ENCODE measurements at places on chromosomes 1 and 21.

GRCh38 chr1:192783791-192784190 is 25.0 kb upstream of the RGS2 start:
- DNase-seq, result no peak

DNA sequence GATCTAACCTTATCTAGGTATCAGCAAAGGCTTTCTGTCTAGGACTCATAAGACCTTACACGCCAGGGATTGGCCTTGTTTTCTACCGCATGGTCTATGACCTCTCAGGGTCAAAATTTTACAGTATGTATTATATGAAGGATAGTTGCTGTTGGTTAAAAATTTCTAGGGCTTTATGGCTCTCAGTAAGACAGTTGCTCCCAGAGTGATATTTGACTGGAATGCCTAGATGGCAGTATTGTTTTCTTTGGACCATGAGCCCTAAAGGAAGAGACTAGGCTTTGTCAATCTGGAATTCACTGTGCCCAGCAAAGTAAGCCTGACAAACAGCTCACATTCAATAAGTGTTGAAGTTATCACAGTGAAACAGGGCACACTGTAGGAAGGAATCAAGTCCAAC is 37.6 kb downstream of the C1orf87 start:
- no peak for DNase-seq

- no peak for DNase-seq
These were observed 21.3 kb downstream of the CCDC30 start for GRCh38 chr1:42484382-42484781.

- DNase-seq, result no peak
These were observed 3.7 kb downstream of the ATP1B1 start for GRCh38 chr1:169110236-169110635.

DNA sequence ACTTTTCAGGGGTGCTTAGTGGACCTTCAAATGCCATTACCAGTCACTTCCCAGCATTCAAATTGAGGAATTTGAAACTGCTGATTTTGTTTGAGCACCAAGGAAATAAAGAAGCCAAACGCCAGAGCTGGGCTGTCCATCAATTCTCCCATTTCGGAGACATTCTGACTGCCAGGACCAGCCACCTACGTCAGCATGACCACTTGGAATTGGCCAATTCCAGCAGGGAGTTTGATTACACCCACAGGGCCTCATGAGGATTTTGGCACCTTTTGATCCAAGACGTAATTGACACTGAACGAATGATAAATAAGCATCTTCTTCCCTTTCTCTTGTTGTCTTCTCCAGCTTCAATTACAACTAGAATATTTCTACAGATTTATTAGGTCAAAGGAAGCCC is 40.2 kb downstream of the GREM2 start:
- DNase-seq, result no peak

All from GOT3 (cell line).